Fibroblast of gingiva (primary cell): ENCODE measurements at places on chromosomes 5 and 9.

- peak; percentile 22 for DNase-seq
These were observed at the start of gene PCDHGC5 for GRCh38 chr5:141488591-141489561. TSS of gene PCDHGC5 (plus strand) at chr5:141489081. CDS start at chr5:141489241, 160 bp downstream.

GRCh38 chr5:109921735-109922380, 232.1 kb downstream of the MAN2A1 start:
- no peak for DNase-seq

DNA sequence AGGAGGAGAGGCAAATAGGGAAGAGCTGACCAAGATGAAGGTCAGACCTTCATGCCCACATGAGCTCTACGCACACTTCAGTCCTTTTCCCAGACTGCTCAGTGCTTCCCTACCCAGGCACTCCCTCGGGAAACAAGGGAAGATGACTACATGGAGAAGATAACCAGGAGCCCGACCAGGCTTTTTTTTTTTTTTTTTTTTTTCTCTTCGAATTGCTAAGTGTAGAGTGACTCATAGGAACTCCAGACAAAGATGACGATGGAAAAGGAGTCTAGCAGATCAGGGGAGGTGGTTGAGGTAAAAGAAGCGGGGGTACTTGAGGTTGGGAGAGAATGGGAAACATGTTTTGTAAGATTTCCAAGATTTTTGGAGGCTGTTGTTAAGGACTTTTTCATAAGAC, 526.1 kb downstream of the BNC2 start:
- DNase-seq: peak; percentile 39

DNA sequence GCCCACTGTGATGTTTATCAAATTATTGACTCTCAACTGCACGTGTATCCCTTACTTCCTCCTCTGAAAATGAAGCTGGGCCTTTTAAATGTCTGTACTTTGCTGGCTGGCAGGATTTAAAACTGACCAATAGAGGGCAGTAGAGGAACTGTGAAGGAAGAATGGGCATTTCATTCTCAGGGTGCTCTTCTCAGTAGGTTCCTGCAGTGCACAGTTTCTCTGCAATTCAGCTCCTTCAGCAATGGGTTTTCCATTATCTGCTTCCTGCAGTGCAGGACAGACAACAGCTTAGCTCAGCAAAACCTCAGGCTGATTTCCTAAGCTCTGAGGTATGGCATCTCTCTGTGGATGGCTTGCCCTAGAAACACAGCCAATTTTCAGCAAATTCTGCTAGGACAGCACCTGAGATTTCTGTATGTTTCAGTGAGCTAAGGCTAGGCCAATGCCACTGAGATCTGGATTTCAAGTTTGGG, 298.4 kb upstream of the PRDM9 start:
- DNase-seq: peak; percentile 31

DNA sequence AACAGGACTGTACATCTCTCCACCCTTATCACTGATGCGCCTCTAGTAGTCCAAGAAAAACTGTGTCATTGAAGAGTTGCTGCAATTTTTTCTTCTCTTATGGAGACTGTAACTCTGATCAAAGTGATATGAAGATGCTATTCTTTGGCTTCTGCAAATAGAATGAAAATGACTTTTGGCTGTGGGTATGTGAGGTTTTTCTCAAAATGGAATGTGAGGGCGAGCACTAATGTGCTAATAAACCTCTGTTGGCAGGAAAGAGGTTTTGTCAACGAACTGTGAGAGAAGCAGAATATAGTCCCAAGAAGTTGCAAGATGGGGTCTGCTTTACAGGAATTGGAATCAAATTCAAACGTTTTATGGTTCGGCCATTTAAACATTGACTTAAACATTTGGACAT, 252.0 kb upstream of the GAS1 start:
- DNase-seq: peak; percentile 8

- DNase-seq: peak; percentile 53
These were observed 44.6 kb upstream of the SHOC1 start for GRCh38 chr9:111839387-111839786.

GRCh38 chr5:102778478-102778877, 23.4 kb downstream of the PAM start:
- DNase-seq: peak; percentile 83

DNA sequence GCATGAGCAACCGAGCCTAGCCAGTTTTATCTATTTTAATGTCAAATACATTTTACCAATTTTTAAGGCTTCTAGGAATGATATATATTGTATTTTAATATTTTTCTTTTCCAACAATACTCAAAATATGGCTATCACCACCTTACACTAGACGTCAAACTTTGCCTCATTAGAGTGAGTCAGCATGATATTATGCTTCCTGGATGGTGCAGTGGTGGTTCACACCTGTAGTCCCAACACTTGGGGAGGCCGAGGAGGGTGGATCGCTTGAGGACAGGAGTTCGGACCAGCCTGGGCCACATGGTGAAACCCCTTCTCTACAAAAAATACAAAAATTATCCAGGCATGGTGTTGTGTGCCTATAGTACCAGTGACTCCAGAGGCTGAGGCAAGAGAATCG, 7.3 kb upstream of the CDC14B start:
- DNase-seq: no peak
